ENCODE measurements at places on chromosomes 7 and 10. TPM values are rescaled to one million over a fixed set of nuclear protein-coding genes. Genes with fewer than 3 reads are reported as not detected.

The PDE6C gene
- total RNA-seq, result not detected

The TEX36 gene
- total RNA-seq, result not detected

The CYP2C8 gene
- total RNA-seq, result 0.78 TPM

The PDLIM1 gene
- 4.5 TPM for total RNA-seq

The CRHR2 gene
- total RNA-seq, result not detected

The PAPSS2 gene
- not detected for total RNA-seq

The CTAGE15 gene
- total RNA-seq, result not detected

The LIPF gene
- total RNA-seq, result not detected

The CCNJ gene
- 8.1 TPM for total RNA-seq

The CARD11 gene
- 104 TPM for total RNA-seq

The PNLIPRP1 gene
- total RNA-seq, result not detected

The UBTD1 gene
- total RNA-seq, result 1.6 TPM

The UNC5B gene
- not detected for total RNA-seq

The SLC35G1 gene
- 6.3 TPM for total RNA-seq

The FAM204A gene
- total RNA-seq, result 64.0 TPM

The ADRA2A gene
- not detected for total RNA-seq

The CCM2 gene
- 167 TPM for total RNA-seq

The FAM3C gene
- total RNA-seq, result 19.6 TPM

The XRCC2 gene
- total RNA-seq, result 1.1 TPM

The SPRN gene
- total RNA-seq, result not detected

The TMEM72 gene
- total RNA-seq, result not detected
